ENCODE measurements at places on chromosomes 7 and 10. TPM values are rescaled to one million over a fixed set of nuclear protein-coding genes. Genes with fewer than 3 reads are reported as not detected.

DNA sequence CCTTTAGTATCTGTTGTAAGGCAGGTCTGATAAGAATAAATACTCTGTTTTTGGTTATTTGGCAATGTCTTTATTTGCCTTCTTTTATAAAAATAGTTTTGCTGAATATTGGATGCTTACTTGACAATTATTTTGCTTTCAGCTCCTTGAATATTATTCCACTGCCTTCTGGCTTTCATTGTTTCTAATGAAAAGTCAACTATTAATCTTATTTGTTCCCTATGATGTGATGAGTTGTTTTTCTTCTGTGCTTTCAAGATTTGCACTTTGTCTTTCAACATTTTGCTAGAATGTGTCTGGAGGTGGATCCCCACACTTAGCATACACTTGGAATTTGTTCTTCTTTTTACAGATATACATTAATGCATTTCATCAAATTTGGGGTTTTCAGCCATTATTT lies 203.8 kb upstream of the PTPRZ1 start:
- no peak for DNase-seq

GRCh38 chr7:32250003-32250402 lies 179.8 kb upstream of the PDE1C start:
- DNase-seq: no peak

DNA sequence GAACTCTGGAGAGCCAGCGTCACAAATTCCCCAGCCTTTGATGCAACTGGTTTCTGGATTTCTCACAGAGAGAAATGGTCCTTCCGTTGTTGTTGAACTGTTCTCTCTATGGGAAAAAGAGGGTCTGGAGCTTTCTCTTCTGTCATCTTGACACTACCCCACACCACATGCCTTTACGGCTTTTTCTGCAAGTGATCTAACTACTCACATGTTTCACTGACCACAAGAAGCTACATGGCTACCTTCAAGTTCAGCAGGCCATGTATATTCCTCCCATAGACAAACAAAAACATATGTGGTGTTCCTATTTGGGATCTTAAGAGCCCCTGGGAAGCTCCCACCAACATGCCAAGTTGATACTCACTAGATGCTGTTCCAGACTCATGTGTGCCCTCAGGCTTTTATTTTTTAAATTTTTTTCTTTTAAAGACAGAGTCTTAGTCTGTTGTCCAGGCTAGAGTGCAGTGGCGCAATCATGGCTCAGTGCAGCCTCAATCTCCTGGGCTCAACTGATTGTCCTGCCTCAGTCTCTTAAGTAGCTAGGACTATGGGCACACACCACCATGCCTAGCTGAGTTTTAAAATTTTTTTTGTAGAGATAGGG lies 72.0 kb downstream of the RNF216 start:
- DNase-seq: no peak

DNA sequence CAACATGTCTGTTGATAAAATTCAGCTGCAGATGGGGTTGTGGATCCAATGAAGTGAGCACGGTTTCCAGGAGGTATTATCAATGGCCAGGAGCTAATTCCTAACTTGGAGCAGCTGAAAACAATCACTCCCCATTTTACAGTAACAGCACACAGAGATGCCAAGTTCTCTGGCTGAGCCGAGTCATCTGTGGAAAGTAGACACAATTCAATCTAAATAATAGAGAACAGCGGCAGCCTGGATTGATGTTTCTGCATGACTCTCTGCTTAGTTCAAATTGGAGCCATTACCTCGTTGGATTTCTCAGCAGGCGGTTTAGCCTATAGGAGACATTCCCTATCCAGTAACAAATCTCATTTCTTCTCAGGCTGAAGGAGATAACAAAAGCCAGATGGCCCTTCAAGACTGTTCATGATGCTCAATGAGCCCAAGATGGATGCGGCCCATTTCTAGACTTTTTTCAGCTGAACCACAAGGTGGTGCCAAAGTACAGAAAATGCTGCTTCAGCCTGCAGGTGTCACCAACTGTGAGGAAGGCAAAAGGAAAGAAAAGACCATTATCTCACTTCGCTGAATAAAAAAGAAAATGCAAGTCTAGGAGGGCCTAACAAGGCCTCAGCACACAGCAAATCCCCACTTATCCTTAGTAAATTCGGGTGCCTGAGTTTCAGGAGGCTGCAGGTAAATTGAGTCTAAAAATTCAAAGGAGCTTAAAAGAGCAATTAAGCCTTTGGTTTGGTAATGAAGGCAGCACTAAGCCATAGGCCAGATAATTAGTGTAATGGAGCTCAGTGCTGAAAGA lies 83.7 kb downstream of the SLC16A9 start:
- DNase-seq: peak; percentile 34

GRCh38 chr7:43469051-43469450 lies 113.9 kb upstream of the STK17A start:
- DNase-seq: no peak

DNA sequence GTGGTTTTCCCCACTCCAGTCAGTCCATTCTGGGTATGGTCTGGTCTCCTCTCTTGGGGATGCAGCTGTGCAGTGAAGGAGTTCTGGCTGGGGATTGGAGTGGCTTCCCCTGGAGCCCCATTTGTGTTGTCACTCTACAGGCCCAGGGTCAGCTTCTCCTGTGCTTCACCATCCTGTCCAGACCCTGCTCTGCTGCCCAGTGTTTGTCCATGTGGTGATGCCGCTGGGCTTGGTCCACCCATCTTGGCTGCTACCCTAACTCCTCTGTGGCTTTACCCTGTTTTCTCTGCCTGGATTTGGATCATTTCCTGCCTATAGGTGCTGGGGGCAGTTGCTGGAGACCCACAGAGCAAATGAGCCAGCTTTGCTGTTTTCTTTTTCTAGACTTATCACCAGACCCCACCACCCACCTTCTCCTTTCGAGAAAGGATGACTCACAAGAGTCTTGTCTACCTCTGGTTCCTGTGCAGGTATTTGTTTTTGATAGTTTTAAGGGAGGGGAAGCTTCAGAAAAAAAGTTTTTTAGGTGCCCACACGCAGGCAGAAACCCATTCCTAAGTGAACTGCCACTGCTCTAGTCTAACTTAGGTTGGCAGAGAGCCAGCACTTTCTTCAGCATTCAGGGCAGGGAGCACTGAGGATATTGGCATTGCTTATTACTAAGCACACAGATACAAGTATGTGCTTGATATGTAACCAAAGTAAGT lies 8.5 kb downstream of the ZDHHC16 start:
- no peak for DNase-seq

Gene AKR1C2
- 19.5 TPM for total RNA-seq

Gene PDZD7
- total RNA-seq: not detected

Gene TSPAN14
- total RNA-seq: 75.5 TPM

Data from mucosa of descending colon (tissue), 3 donors.